ENCODE measurements at places on chromosomes 1 and 21. TPM values are rescaled to one million over a fixed set of nuclear protein-coding genes. Genes with fewer than 3 reads are reported as not detected.

The SDHC gene
- 141 TPM for total RNA-seq

The PAQR6 gene
- total RNA-seq = 10.4 TPM

The RHOC gene
- total RNA-seq = 54.4 TPM

The SLC45A1 gene
- 0.81 TPM for total RNA-seq

The LEFTY1 gene
- total RNA-seq = not detected
